ENCODE measurements at places on chromosomes 5 and 9.

- no peak for DNase-seq
- H3K36me3 ChIP-seq = peaks cover 2% of the 10 kb centered on the region
- no peak overlapping the region for H3K27ac ChIP-seq
- H3K4me3 ChIP-seq = no peak overlapping the region
Observed at GRCh38 chr5:55570570-55570969, 35.8 kb upstream of the PLPP1 start.

DNA sequence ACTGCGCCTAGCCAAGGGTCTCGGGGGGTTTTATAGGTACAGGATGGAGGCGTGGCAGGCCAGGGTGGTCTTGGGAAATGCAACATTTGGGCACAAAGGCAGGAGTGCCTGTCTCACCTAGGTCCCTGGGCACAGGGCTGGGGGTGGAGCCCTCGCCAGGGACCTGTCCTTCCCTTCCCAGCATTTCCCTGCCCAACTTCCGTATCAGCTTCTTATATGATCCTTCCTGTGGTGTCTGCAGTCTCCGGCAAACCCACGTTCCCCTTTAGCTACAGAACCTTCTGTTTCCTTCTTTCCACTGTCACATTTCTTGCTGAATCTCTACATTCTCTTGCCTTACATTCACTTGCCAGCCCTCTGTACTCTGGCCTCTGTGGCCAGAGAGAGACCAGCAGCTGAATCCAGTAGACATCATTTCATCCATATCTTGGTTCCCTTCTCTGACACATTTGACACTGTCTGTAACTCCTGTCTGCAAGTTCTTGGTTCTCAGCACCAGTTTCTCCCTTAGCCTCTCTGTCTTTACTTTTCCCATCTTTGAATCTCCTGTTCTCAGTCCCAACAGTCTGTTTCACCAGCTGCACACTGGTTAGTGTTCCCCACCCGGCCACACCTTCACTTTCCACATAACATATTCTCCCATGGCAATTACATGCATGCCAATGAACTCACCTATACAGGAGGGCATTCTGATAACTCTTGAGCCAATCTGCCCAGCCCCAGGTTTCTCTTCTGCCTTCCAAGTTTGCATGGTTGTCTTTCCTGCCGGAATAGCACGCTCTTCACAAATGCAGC lies 134.7 kb upstream of the ZNF608 start:
- H3K27ac ChIP-seq = no peak overlapping the region
- no peak overlapping the region for H3K4me3 ChIP-seq
- H3K36me3 ChIP-seq = no peaks in the 10 kb centered on the region

DNA sequence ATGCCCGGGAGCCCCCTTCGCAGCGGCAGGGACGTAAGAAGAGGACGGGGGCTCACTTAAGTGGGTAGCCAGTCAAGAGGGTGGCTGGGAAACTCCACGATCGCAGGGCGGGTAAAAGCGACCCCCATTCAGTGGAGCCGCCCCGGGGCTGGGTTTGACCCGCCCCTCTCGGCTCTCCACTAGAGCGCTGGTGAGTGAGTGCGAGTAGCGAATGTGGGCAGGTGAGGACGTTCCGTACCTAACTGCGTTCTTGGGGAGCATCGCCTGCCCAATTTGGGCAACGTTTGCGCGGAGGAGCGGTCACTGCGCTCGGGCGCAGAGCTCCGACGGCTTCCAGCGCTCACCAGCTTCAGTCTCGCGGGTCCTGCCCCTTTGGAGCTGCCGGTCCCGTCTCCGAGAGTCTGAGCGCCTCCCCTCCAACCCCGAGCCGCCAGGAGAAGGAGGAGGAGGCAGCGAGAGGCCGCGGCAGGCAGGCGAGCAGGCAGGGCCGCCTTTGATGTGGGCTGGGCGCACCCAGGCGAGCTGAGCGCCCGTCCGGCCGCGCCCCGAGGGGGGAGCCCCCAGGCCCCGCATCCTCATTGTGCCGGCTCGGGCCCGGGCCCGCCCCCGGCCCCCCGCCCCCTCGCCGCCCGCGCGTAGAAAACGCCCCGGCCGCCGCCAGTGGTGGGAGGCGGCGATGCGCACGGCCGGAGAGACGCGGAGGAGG lies at the start of gene FGF18:
FGF18 (plus strand) TSS at position 666 of the 706 bp plus-strand sequence. CDS start 553 bp downstream, outside the sequence.
- peak within 1 kb of the TSS; percentile 92 for H3K4me3 ChIP-seq
- peaks cover 10% of the 10 kb centered on the region for H3K4me1 ChIP-seq
- DNase-seq = no peak
- no peaks in the 10 kb centered on the region for H3K36me3 ChIP-seq

GRCh38 chr9:113131689-113132151 lies 19.1 kb upstream of the SLC31A2 start:
- H3K27me3 ChIP-seq = peaks cover 54% of the 10 kb centered on the region
- H3K4me3 ChIP-seq = no peak overlapping the region
- no peak for DNase-seq

DNA sequence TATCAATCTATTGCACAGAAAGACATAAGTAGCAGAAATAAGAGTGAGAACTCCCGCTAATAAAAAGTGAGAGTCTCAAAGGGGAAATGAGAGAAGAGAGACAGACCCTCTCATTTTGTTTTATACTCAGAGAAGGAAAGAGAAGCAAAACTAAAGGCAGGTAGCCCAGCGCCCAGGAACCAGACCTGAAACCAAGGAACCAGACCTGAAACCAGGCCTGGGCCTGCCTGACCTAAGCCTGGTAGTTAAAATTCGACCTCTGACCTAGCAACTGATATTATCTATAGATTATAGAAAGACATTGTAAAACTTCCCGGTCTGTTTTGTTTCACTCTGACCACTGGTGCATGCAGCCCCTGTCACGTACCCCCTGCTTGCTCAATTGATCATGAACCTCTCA lies 134.5 kb upstream of the SEMA6A start:
- H3K27me3 ChIP-seq = no peaks in the 10 kb centered on the region
- no peak overlapping the region for H3K27ac ChIP-seq
- H3K36me3 ChIP-seq = no peaks in the 10 kb centered on the region
- no peak for DNase-seq

DNA sequence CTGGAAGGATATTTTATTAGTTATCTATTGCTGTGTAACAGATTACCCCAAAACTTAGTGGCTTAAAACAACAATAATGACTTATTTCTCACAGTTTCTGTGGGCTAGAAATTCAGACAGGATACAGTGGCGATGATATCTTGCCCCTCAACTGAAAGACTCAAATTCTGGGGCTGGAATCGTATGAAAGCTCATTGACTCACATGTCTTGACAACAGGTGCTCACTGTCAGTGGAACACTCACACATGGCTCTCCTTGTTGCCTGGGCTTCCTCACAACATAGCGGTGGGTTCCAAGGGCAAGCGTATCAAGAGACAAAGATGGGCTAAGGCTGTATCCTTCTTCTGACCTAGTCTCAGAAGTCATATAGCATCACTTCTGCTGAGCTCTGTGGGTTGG lies 3.7 kb upstream of the GNPDA1 start:
- no peaks in the 10 kb centered on the region for H3K36me3 ChIP-seq
- peak overlapping the region; percentile 94 for H3K27ac ChIP-seq
- H3K27me3 ChIP-seq = no peaks in the 10 kb centered on the region

- H3K27ac ChIP-seq = peak overlapping the region; percentile 95
- peaks cover 59% of the 10 kb centered on the region for H3K4me1 ChIP-seq
- H3K36me3 ChIP-seq = peaks cover 8% of the 10 kb centered on the region
- DNase-seq = no peak
Observed at GRCh38 chr5:149358294-149358651, 427 bp downstream of the PCYOX1L start.
